ENCODE measurements at places on chromosomes 1 and 21. TPM values are rescaled to one million over a fixed set of nuclear protein-coding genes. Genes with fewer than 3 reads are reported as not detected.

Gene BMP8A
- 1.2 TPM for polyA plus RNA-seq

Gene ADAMTS5
- polyA plus RNA-seq, result 11.0 TPM

Gene APOBEC4
- polyA plus RNA-seq, result not detected

Gene ECM1
- 16.7 TPM for polyA plus RNA-seq

Gene NHLH1
- 0.08 TPM for polyA plus RNA-seq

Gene FPGT
- polyA plus RNA-seq, result 8.5 TPM

Gene RAP1GAP
- polyA plus RNA-seq, result 4.6 TPM

GRCh38 chr1:40034869-40035268 is 5.7 kb upstream of the CAP1 start:
- no peak for DNase-seq

GRCh38 chr1:74333244-74333643 is 98.1 kb downstream of the TNNI3K start:
- no peak for DNase-seq

DNA sequence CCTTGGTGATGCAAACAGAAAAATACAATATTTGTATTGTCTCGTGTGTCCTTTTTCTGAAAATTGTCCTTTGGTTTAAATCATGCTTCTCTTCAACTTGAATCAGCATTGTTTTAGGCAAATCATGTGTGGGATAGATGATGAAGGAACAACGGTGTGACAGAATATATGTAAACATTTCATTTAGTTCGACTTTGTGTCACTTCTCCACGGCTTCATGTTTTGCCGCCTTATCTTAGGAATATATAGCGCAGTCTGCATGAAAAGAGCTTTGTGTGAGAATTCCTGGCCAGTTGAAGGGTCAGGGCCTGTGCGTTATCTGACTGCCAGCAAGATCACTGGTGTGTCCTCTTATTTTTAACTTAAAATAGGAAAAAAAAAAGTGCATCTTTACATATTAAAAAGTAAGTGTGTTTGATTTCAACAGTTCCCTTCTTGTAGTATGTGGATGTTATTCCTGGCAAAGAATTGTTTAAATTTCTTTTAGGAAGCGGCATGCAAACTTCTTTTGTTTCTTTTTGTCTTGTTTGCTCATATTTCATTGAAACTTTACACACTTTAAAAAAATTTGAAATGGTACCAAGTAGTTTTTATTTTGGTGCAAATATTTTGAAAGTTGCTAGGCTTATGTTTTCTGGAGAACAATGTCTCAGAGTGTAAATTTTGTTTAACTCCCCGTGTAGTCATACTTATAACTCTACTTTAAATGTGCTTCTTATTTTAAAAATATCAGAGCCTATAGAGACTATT is 465.2 kb downstream of the USP25 start:
- no peak for DNase-seq

- no peak for DNase-seq
Measured at GRCh38 chr1:105243411-105243810, 1493.7 kb downstream of the AMY1C start.

- DNase-seq, result no peak
Measured at GRCh38 chr1:170397061-170397460, 134.9 kb upstream of the GORAB start.

GRCh38 chr1:84693785-84694184 is 3.5 kb upstream of the SSX2IP start:
- no peak for DNase-seq

DNA sequence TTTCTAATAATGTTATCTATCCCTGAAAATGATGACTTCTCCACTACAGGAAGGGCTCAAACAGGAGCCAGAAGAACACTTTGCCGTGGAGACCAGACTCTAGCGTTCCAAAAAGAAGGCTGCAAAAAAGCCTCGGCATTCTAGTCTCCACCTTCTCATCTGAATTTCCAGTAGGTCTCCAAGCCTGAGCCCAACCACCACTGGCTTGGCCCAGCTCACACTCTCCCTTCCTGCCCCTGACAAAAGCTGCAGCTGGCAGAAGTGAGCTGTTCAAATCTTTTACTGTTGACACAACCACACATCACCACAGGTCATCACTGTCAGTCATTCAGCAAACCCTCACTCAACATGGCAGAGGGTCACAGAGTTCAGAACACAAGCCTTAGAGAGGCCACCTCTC is 69.3 kb downstream of the CAMK2N1 start:
- no peak for DNase-seq

DNA sequence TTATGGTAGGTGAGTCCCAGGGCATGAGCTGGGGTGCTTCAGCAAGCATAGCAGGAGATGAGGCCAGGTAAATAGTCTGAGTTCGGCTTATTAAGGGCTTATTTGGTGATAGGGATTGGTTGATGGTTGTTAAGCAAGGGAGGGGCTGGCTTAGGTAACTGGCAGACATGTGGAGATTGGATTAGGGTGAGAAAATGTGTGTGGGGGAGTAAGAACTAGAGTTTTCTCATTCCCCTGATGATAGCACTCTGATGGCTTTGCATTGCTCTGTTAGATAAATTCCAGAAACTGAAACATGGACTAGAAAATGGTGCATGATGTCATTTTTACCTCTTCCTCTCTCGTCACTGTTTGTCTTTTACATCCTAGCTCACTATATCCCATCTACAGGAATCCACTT is 53.6 kb downstream of the FGGY start:
- DNase-seq, result no peak

DNA sequence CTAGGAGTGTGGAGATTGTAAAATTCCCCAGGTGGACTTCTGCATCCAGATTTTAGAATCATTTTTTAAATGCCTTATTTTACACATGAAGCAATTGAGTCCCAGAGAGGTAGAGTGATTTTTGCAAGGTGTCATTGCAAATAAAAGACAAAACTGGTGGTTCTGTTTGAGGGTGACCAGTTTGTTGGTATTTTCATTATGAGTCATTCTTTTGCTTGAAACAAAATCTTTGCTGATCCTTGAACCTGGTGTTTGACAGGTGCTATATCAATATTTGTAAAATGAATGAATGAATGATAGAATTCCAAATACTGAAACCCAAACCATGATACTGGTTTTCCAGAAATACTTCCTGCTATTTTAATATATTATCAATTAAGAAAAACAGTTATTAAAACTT is 44.1 kb downstream of the TTC3 start:
- DNase-seq, result no peak

DNA sequence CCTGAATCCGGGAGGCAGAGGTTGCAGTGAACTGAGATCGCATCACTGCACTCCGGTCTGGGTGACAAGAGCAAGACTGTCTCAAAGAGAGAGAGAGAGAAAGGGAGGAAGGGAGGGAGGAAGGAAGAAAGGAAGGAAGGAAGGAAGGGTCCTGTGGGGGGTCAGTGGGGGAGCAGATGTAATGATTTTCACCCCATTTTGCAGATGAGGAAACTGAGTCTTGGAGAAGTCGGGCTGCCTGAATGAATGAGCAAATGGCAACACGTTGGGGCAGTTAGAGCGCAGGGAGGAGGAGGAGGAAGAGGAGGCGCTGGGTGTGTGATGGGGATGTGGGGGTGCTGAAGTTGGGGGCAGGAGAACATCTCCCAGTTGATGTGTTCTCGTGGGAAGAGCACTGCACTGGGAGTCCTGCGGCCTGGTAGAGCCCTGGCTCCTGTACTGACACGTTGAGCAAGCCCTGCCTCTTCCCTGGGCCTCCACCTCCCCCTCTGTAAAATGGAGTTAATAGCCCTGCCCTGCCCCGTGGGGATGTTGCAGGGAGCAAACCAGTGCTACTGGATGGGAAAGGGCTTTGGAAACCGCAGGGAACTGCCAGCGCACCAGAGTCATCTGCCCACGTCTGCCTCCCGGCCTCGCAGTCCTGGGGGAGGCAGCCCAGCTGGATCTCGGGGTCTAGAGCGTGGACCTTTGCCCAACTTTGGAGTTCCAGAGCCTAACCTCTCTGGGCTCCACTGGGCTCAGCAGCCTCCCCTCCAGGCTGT is 103.2 kb upstream of the CASZ1 start:
- DNase-seq, result no peak

DNA sequence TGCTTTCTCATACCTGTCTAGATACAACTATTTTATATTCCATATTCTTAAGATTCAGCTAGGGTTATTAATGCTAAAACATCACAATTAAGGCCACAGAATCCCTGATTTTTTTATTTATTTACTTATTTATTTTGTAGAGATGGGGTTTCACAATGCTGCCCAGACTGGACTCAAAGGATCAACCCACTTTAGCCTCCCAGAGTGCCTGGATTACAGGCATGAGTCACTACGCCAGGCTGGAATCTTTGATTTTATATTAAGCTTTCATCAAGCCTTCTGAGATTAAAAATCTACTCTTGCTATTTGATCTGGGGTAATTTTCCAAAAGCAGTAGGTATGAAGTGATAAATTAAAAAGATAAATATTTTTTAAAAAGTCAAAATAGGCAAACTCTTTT is 38.9 kb downstream of the MCOLN2 start:
- DNase-seq, result no peak

DNA sequence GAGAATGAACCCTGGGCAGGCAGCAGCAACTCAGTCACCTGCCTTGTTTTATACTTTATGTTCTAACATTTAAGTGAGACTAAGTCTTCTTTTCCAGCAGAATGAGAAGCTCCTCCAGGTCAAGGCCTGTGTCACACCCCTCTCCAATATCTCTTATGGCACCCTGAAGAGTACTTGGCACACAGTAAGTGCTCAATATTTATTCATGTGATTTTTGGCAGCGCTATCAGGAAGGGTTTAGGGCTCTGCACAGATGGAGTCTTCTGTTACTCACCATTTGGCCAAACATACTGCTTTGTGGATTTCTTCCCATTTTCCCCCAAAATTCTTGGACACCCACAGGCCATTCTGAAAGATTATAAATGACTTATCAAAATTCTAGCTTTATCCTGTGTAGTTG is 43.8 kb upstream of the MYBPHL start:
- no peak for DNase-seq

DNA sequence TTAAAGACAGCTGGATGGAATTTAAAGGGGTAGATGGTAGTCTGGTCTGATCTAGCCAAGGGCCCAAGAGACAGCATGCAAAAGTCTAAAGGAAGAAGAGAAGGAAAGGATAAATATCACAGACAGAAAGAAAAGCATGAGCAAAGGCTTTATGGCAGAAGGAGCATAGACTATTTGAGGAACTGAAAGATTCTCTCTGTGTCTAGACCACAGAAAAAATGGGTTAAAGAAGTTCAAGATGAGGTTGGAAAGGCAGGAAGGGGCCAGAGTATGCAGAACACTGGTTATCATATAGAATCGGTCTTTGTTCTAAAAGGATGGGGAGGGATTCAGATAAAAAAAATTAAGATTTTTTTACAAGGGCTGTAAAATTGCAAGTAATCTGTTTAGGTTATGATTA is 136.8 kb upstream of the SGIP1 start:
- DNase-seq, result no peak

All from ovary (tissue), 10 donors.